ENCODE measurements at places on chromosomes 1 and 21.

GRCh38 chr1:112537456-112537855, 28.7 kb downstream of the WNT2B start:
- DNase-seq, result no peak

DNA sequence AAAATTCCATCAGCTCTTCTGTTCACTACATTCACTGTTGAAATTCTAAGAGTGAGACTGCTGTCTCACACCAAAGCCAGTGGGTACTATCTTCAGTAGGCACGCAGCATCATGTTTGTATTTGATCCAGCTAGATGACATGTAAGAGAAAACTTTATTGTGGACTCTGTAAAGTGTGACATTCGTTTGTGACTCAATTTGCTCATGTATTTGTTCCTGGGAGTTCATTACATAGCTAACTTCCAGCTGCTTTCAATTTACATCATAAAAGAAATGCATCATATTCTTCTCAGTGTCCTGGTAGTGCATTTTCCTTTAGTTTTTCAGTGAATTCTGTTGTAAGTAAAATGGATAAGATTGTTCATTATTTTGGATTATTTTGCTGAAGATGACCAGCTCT, 31.4 kb downstream of the CTH start:
- no peak for DNase-seq

DNA sequence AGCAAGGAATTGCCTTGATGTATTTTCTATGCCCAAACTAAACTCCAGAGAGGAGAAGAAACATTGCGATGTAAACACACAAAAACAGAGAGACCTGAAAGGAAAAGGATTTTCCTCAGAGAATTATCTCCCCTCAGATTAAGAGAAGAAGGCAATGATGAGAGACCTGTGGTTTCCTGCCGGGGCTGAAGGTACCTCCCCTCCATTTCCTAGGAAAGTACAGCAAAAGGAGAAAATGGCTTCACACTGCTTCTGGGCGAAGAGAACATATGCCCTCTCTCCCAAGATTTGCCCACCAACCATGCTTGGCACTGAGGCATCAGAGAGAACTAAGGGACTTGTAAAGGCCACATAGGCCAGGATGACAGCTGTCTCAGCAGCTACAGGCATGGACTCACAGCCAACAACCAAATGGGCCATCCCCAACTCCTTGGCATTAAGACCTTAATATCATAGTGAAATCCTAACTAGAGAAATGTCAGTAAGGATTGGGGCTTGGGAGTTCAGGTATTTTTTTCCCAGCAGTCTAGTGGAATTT, 523.0 kb downstream of the PTPRC start:
- no peak for DNase-seq

DNA sequence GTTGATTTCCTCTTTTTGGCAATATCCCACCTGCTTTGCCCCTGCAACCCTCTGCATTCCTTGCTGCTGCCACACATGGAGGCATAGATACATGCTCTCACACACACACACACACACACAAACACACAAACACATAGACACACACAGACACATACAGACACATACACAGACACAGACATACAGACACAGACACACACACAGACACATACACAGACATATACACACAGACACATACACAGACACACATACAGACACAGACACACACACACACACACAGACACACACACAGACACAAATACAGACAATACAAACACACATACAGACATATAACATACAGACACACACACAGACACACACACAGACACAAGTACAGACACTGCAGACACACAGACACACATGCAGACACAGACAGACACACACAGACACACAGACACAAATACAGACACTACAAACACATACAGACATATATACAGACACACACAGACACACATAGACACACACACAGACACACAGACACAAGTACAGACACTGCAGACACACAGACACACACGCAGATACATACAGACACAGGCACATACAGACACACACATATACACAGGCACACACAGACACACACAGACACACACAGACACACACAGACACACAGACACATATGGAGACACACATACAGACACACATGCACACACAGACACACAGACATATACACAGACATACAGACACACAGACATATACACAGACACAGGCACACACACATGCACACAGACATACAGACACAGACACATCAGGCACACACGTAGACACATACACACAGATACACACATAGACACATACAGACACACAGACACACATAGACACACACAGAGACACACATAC, 83.3 kb downstream of the MAP3K7CL start:
- no peak for DNase-seq

DNA sequence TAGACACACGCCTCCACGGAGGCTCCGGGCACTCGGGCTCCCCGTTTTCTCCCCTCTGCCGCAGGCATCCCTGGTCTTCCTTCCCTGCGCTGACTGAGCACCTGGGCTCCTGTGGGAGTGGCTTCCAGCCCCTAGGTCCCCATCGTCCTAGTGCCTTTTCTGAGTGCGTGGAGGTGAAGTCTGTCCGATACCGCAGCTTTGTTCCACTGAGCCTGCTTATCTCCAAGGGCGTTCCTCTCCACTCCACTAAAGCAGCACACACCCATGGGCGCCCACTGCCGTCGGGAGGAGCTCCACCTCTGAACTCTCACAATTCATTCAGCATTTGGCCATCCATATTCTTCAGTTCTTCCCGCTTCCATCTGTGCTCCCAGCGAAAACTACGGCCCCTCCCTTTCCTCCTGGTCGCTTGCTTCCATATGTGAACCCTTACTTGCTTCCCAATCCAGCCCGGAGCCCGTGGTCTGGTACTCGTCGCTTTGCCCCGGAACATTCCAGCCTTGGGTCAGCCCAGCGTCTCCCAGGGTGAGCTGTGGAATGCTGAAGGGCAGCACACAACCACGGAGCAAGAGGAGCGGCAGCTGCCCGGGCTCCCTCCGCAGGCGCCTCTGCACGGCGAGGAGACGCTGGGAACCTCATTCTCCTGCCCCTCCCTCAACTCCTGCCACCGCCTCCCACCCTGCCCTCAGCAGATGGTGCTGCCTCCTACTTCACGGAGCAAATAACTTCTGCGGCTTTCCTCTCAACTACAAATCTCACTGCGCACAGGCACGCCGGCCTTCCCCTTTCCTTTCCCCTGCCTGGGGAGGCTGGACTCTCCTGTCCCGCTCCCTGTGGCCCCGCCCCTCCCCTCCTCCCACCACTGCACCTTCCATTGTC, 27.5 kb downstream of the ATP8B2 start:
- DNase-seq, result peak; percentile 18

DNA sequence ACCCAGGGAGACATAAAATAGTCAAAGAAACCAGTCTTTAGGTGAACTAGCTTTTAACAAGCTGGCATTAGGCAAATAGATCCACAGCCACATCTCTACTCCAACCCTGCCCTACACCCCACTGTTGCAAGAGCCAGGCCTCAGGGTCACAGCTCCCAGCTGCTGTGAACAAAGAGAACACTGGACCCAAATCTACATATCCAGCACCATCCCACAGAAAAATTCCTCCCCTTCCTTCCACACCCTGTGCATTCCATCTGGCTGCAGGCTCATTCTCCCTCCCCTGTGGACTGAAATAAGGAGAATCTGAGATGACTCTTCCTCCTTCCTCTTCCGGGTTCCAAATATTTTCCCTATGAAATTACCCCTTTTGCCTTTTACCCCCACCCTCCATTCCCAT, 23.2 kb downstream of the DLGAP3 start:
- no peak for DNase-seq

- no peak for DNase-seq
Observed at GRCh38 chr1:58714544-58714943, 14.7 kb upstream of the MYSM1 start.

DNA sequence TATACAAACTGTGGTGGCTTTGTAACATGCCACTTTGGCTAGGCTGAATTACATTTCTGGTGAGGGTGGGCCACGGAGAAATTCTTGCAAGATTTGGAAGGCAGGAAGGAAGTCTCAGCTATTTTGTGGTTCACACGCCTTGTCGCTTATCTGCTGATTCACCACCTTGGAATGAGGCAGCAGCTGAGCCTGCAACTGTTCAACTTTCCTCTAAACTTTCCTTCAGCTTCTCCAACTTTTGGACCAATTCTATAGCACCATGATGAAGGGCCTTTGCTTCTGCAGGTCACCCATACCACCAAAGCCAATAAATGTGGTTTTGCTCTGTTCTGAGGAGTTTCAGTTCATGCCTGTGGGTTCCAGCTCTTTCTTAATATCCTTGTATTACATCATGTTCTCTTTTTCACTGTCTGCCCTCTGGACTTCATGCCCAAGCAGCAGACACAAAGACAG, 337.6 kb upstream of the SNX7 start:
- peak; percentile 98 for DNase-seq

- peak; percentile 52 for DNase-seq
Observed at GRCh38 chr21:39373634-39374033, 24.7 kb upstream of the HMGN1 start.

DNA sequence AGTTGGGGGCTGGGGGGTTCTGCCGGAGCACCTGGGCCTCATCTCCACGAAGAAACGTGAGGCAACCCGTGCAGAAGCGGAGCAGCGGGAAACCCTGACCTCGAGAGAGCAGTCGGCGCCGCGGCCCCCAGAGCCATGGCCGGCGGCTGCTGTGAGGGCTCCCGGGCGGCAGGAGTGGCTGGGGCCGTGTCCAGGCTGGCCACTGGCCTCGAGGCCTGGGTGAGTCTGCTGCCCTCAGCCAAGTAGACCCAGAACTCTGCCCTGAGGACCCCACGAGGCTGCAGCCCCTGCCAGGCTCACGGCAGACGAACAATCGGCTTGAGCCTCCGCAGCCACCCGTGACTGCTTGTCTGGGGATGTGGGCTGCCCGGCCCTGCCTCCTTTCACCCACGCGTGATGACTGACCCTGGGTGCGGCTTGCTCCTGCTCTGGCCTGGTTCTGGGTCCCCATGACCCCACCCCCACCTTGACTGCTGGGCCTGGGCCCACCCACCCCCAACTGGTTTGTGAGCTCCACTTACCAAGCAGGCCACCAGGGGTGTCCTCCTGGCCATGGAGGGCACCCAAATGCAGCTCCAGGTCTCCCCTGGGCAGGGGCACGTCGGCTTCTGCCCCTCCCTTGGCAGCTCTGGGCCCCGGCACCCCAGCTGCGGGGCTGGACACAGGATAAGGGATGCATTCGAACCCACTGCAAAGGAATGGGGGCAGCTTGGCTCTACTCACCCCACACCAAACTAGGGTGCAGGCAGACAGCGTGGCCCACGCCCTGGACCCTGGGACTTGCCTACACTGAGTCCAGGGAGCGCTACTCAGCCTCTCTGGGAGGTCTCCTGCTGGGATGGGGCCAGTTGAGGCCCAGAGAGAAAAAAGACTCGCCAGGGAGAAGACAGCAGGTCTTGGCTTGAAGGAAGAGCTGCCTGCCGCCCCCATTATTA, 34.2 kb downstream of the MORN1 start:
- DNase-seq, result no peak

GRCh38 chr1:38039331-38040088, 7.1 kb downstream of the POU3F1 start:
- no peak for DNase-seq

GRCh38 chr1:247429496-247429895, 13.5 kb downstream of the NLRP3 start:
- DNase-seq, result no peak

- DNase-seq, result no peak
Observed at GRCh38 chr1:154151311-154151710, 3.6 kb downstream of the NUP210L start.

GRCh38 chr1:218751208-218751948, 406.2 kb downstream of the TGFB2 start:
- DNase-seq, result no peak

DNA sequence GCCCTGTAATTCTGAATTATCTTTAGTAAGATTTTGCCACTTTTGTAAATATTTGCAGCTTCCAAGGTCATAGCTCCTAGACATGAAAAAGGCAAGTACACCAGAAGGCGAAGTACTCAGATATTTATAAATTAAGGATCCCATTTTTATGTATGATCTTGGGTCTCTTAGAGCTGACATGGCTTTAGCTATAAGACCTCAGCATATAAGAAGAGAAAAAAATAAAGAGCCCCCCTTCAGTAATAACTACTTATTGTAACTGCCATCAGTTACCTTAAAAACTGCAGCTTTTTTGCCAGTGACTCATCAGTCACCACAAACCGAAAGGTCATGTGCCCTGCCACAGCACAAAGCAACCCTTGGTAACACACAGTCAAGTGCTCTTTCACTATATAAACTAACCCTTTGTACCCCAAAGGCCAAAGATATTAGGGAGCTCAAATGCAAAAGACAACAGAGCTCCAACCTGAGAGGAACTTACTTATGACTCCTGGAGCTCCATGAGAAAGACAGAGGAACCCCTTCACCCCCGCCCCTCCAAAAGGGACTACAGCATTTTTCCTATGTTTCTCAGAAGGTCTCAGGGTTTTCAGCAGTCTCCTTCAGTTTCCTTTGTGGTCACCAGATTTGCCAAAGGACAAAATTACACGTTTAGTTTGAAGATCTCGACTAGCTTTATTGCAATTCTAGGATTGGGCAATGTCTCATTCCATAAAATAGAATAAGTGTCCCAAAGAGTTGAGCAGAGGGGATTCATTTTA, 219.8 kb upstream of the DUSP10 start:
- DNase-seq, result no peak

DNA sequence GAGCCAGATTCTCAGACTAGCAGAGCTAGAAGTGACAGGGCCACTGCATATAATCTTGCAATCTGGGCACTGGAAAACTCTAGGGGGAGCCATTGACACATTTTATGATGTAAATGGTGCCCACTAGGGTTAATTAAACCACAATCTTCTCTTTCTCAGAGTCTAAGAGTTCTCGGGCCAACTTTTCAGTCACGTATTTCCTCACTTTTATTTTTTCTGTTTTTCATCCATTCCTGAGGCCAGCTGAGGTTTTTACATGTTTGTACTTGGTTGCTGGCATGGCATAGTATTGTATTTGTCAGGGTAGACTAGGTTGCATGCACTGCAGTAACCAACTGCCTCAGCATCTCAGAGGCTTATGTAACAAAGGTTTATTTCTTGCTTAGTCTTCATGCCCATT, 138.2 kb downstream of the ZNF326 start:
- no peak for DNase-seq

Measured in kidney capillary endothelial cell (primary cell).